Stimulated activated CD4-positive, alpha-beta T cell treated with anti-CD3 and anti-CD28 coated beads, Interleukin-1b, Interleukin-23, amount 100 ng/mL, for 1 hour (primary cell): ENCODE measurements at places on chromosomes 3 and 15.

DNA sequence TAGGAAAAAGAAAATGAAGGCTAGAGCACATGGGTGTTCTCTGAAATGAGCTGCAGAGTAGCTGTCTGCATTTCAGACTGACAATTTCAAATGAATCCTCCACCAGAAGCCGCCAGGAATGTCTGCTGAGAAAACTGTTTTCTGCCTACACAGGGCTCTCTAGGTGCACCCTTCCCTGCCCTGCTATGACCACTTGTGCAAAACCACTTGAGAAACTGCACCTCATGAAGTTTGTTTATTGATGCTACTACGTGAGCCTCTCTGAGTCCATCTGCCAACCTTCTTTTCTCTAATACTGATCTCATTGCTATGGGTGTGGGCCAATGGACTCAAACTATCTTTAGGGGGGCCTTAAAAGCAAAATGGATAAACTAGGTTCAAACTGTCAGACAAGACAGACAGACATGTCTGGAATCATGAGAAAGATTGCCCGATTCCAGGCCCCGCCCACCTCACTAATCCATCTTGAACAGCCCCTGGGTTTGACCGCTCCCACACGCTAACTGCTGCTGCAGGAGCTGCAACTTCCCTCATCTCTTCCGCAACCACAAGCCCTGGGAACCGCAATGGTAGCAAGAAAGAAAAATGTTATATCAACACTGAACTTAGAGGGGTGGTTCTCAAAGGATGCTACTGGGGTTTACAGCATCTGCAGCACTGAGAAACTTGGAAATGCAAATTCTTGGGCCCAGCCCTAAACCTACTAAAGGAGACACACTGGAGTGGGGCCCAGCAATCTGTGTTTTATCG, 9.0 kb upstream of the CD47 start:
- no peak for DNase-seq

- no peak for DNase-seq
Measured at GRCh38 chr3:146058241-146058640, 102.7 kb downstream of the PLOD2 start.

DNA sequence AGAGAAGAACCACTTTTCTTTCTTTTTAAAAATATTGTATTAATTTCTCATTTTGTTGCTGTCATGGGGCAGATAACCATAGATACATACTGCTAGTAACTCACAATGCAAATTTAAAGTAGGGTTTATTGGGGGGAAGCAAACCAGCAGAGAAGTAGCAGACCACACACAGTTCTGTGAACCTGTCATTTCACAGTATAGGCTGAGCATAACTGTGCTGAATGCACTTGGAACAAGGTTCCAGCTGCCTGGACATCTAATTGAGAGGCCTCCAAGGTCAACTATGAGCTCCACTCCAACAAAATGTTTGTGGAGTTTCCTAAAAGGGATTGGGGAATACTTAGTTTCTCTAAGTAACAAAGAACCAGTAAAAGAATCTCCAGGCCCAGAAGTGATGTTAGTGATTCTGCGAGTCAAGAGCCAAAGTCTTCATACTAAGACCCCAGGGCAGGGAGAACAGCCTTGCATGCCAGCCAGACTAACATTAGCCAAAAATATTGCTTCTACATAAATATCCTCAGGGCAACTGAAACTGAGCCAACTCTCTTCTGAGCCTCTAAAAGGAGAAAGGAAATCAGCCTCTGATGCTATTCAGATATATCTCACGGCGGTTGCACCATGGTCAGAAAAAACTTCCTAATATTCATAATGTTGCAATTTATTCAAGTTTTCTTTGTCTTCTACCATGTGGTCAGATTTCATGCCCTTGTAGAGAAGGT, 856.4 kb upstream of the ALCAM start:
- no peak for DNase-seq

DNA sequence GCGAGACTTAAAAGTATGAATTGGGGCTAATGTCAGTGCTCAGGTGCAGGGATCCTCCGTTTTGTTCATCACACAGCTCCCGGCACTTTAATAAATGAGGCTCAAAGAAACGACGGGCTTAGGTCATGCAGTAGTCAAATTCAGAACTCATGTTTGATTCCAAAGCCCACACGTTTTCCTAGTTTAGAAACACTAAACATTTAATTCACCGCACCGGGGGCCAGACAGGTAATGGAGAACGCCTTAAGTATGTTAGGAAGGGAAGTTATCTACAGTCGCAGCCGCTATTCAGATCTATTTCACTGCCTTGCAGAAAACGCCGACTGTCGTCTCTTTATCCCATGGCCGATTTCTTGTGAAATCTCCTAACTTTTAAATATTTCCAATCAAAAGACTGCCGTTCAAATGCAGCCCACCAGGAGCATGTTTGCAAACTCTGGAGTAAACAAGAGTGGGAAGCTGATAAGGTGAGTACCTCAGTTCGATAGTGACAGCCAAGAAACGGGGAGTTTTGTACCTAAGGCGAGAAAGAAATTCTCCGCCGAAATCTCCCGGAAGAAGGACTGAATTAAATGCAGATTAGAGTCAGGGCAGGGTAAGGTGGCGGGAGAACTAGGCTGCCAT, 569 bp downstream of the HIGD2B start:
- DNase-seq = no peak

- DNase-seq = no peak
Measured at GRCh38 chr15:78045189-78045588, 32.3 kb downstream of the TBC1D2B start.

DNA sequence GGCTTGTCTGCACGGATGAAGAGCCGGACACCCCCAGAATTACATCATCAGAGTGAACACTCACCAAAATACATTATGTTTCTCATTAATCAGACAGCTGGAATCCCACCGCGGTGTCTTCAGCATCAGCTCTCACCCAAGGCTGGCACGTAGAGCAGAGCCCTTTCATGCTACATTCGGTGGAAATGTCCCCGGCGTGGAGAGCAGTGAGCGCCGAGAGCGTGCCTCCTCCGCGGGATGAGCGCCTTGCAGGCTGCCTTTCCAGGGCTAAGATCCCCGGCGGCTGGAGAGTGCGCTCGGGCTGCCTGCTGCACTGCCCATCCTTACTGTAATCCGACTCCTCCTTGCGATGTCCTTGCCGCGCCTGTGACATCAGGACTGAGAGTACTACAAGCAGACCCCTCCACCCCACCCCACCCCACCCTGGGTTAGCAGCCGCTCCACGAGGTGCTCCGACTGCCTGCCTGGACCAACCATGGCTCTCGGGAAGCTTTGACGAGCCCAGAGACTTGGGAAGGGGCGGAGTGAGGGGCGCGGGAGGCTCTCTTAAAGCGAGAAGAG, at the start of gene ZNF385D:
Gene ZNF385D, minus strand, starts transcription at position 380 of the 561 bp plus-strand sequence. Its CDS starts 294 bp downstream, at position 86.
- no peak for DNase-seq
